ENCODE measurements at places on chromosomes 3 and 15.
A peak's percentile ranks its signal among the peaks of the same experiment; 100 is the strongest.

DNA sequence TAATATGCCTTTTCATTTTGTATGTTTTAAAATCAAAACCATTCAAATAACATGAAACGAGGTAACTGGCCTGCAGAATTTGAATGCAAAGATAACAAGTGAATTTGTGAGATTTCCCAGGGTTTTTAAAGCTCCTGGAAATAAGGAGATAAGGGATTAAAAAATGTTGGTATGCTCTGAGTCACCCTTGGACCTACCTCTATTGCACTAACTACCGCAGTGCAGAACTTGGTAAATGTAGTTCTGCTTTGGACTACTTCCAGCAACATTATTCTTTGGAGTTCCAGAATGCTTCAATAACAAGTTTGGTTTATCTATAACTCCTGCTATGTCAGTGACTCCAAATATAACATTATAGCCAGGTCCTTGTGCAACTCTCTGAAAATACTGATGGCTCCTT is 201.7 kb downstream of the GAP43 start:
- no peak for DNase-seq

DNA sequence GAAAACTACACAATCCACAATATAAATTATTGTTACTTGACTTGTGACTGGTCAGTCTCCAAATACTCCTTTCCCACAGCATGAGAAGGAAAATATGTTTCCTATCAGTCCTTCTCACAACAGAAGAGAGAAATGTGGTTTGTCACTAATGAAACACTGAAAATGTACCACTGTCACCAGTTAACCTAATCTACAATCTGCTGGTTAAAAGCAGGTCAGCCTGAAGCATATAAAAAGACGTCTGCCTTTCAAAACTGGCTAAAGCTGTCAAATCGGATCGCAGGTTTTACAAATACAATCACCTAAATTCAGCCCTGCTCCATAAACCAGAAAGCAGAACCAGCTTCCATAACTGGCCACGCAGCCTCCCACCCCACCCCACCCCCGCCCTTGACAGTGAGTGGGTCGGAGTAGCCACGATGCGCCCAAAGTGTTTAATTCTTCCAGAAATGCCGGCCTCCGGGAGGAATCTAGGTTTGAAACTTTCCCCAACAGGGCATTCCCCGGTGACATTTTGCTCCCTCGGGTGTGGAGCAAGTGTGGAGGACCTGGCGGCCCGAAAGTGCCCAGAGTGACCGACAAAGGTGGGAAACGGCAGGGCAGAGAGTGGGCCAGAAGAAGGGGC is 682 bp downstream of the ETFA start:
- no peak for DNase-seq

DNA sequence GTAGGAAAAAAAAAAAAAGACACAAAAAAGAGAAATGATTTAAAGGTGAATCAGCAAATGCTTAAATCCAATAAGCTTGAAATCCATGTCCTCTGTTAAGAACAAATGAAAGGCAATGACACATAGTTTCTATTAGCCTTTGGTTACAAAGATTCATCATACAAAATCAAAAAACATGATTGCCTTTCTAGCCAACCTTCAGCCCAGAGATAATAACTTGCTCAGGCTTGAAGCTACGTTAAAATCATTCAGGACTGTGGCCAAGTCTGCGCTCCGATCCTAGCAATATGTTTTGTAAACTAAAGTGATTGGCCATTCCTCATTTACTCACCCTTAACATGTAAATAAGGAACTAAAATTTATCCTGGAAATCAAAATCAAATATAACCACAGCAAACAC is 556.7 kb downstream of the FGF12 start:
- DNase-seq, result no peak

DNA sequence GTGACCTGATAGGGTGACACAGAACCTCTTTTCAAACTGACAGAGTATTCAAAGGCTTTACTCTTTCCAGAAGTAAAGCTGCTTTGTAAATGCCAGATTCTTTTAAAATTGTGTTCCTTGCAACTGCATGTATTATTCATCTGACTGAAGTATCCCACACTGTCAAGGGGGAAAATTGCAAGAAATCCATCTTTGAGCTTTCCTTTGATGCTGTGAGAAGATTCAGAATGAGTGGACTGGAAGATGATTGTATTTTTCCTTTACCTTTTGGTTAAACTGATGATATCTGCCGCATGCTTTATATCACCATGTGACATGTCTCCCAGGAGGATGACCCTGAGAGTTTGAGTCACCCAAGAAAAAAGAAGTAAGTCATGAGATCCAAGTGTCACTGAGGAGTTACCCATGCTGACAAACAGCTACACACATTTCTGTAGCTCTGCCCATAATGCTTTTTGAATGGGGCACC is 250.8 kb upstream of the CBLB start:
- no peak for DNase-seq

DNA sequence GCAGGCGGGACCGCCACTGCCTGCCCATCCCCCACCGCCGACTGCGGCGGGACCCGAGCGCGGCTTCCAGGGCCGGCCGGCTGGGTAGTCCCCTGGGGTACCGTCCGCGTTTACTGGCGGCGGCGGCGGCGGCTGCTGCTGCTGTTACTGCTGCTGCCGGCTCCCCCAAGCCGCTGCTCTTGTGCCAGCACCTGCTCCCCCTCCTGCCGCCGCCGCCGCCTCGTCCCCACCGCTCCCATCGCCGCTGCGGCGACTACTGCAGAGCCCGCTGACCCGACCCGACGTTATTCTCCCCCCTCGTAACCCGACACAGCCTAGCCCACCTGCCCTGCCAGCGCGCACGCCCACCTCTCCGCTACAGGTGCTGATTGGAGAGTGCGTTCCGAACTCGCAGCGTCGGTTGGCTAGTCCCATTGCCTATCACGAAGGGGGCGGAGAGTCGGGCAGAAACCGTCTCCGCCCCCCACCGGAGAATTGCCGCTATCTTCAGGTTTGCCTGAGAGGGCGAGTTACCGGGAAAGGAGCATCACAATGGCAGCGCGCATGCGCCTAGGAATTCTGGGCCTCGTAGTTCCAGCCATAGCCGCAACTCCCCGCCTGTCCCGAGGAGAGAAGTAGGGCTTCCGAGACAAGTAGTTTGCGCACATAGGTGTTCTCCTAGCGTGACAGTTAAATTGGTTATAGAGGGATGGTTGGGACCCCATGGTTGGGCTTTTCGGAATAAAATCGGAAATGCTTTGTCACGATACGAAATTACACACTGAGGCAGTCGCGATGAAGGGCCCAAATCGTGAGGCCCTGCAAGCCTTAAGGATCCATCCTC is at the start of gene TTBK2:
Gene TTBK2 (minus strand): TSS at position 260 of the 823 bp plus-strand sequence. CDS start 42,161 bp downstream, outside the sequence.
- peak; percentile 95 for DNase-seq

DNA sequence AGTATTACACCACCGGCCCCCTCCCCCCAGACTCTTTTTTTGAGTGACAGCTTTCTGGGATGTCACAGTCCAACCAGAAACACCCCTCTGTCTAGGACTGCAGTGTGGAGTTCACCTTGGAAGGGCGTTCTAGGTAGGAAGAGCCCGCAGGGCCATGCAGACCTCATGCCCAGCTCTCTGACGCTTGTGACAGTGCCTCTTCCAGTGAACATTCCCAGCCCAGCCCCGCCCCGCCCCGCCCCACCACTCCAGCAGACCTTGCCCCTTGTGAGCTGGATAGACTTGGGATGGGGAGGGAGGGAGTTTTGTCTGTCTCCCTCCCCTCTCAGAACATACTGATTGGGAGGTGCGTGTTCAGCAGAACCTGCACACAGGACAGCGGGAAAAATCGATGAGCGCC is 63.6 kb downstream of the AAGAB start:
- DNase-seq, result no peak

- no peak for DNase-seq
These were observed 303.5 kb downstream of the PTPRG start for GRCh38 chr3:61864886-61865285.

DNA sequence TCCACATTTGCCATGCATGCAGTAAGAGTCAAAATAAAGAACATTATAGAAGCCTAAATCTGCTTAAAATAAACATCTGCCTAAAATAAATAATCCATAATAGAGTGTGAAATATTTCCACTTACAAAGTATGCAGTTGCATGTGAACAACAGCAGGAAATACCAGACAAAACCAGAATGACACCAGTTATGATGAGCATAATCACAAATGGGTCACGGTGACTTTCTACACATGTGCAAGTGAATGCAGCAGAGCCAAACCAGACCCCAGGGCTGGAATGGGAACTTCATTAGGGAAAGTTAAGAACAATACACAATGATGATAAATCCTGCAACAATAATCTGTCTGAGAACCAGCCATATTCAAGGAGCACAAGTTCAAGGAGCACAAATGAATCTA is 615.5 kb downstream of the ROBO2 start:
- DNase-seq, result no peak

DNA sequence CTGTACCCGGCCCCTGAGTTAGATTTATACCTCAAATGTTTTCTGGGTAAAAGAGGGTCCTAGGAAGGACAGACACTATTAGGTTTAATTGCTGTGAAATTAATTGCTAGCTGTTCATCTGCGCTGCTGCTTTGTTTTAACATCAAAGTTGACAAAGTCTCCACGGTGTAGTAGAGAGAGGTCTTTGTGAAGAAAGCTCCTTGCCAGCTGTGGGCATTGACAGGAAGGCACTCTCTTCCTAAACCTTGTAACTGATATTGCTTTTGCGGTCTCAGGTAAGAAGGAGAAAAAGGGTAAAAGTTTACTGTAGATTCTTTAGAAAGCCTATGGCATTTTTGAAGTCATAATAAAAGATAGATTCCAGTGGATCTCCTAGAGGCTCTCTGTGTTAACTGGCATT is 68.1 kb downstream of the PTPRG start:
- no peak for DNase-seq

DNA sequence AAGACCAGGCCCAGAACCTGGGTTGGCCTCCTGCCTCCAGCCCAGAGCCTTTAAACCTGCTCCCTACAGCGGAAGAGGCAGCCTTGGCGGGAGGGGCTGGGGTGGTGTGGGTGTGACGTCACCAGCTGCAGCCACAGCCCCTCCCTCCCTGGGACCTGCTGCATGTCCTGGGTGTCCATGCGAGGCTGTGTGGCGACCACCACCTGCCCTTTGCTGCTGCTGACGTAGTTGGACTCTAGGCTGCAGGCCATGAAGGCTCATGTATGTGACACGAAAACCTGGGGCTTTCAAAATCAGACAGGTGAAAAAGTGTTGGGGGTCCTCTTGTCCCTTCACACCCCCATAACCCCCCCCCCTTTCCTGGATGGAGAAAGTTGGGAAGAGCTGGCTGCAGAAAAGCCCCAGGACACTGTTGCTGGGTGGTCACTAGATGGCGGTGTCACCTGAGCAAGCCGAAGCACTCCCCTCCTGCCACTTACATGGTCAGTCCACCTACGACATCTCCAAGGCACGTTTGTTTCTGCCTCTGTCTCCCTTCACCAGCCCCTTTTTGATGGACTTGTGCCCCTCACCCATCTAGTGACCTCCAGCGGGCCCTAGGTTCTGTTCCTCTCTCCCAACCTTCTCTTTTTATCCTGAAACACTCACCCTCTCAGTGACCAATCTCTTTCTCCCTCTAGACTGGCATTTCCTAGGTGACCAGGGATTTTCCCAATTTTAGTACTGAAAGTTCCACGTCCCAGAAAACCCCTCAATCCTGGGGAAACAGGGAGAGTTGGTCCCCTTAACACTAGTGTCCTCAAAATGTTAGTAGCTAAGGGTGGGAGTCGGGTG is 35.2 kb downstream of the SLC6A20 start:
- peak; percentile 14 for DNase-seq

DNA sequence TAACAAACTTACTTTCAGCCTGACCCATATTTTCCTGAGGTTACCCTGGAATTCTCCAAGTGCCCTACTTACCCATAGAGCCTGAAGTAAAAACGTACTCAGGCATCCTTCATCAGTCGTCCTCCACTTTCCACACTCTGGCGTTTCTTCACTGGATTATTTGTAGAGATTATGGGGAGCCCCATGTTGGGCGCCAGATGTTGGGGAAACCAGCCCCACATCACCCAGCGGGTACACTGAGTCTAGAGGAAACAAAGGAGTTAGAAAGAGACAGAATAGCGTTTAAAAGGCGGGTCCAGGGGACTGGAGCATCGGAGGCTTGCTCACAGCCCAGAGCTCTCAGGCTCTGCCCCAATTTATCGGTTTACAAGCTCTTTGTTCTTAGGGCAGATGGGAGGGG is 9.7 kb upstream of the SLC28A2 start:
- no peak for DNase-seq

- DNase-seq, result no peak
These were observed at the start of gene FURIN for GRCh38 chr15:90868261-90868689. Gene FURIN, plus strand, starts transcription at chr15:90868588. Its CDS starts 7,153 bp downstream, at chr15:90875741.

- DNase-seq, result no peak
These were observed 486.8 kb downstream of the GABRG3 start for GRCh38 chr15:27457766-27458165.

DNA sequence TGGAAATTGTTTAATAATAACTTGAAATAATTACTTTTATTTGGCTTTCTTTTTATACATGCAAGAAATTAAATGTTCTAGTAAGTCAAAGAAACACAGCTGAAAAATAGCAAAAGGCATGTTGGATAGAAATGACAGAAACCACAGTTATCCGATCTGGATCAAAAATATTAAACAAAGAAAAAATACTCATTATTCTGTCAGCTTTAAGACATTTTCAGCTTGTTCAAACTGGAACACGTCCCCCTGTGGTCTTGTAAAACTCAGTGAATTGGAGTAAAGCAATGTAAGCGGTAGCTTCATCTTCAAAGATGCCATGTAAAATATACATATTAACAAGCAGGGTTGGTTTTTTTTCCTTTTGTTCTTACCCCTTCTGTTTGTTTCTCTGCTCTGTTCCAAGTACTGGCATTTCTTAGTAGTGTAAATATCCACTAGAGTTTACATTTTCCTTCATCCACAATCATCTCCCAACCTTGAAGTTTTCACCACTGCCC is 223.4 kb downstream of the IGSF11 start:
- no peak for DNase-seq

GRCh38 chr3:72660270-72661114 is 187.8 kb downstream of the SHQ1 start:
- DNase-seq, result no peak

DNA sequence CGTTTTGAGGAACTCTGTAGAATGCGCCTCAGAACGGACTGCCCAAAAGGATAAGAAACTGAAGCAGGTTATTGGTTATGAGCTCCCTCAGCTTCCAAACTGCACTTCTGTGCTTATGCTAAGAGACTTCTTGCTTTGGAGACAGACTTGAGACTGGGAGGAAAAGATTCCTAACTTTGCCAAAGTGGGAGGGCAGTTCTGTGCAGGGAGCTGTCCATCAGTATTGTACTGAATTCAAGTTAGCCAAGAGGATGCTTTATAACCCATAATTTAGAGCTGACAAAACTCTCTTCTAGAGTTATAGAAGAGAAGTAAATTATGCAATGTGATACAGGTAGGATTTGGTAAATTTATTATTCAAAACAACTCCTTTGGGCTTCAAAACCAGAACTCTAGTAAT is 519.8 kb upstream of the GBE1 start:
- DNase-seq, result no peak

DNA sequence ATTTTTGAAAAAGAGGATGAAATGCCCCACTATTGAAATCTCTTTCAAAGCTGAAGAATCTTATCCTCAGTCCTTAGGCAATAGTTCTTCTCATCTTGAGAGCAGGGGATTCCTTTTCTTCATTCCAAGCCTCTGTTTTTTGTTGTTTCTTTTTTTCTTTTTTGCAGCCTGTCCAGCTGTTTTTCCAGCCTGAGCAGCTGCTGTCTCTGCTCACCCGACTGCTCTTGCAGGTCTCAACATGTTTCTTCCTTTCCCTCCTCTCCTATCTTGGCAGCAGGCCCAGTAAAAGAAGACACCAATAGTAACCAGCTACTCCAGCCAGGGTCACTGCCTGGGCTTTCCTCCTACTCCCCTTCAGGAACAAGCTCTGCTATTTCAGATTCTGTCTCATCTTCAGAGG is 23.8 kb downstream of the MEX3B start:
- DNase-seq, result no peak

- no peak for DNase-seq
These were observed 132.9 kb upstream of the IL12A start for GRCh38 chr3:159855599-159856346.
